Suprapubic skin (tissue), 4 donors: ENCODE measurements at places on chromosomes 6 and 20.

- peak overlapping the region; percentile 29 for H3K27ac ChIP-seq
- DNase-seq = no peak
- H3K4me3 ChIP-seq = no peak overlapping the region
- no peaks in the 10 kb centered on the region for H3K27me3 ChIP-seq
- no peaks in the 10 kb centered on the region for H3K36me3 ChIP-seq
These were observed 49.5 kb upstream of the B4GALT5 start for GRCh38 chr20:49762940-49763766.

GRCh38 chr6:4313044-4313686 is 177.8 kb upstream of the ECI2 start:
- DNase-seq = peak; percentile 77
- H3K36me3 ChIP-seq = no peaks in the 10 kb centered on the region
- H3K27ac ChIP-seq = no peak overlapping the region
- H3K4me1 ChIP-seq = peaks cover 19% of the 10 kb centered on the region
- H3K4me3 ChIP-seq = no peak overlapping the region

DNA sequence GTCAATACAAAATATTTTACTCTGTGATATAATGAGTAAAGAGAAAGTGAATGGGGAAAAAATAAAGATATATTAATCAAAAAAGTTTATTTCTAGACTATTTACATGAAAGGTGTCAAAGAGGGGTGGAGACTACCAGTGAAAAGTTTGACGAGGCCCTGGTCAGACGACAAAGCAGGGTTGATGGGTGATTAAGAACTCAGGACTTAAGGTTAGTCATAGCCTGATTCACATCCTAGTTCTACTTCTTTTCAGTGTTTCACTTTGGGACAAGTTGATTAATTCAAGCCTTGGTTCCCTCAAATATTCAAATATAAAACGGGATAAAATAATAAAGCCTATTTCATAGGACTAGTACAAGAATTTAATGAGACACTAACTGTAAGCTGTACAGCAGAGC is 178.2 kb upstream of the HS3ST5 start:
- no peaks in the 10 kb centered on the region for H3K4me1 ChIP-seq
- H3K36me3 ChIP-seq = no peaks in the 10 kb centered on the region
- no peaks in the 10 kb centered on the region for H3K27me3 ChIP-seq
- H3K4me3 ChIP-seq = no peak overlapping the region
- DNase-seq = no peak

- no peaks in the 10 kb centered on the region for H3K27me3 ChIP-seq
- H3K36me3 ChIP-seq = no peaks in the 10 kb centered on the region
- no peak overlapping the region for H3K4me3 ChIP-seq
- H3K4me1 ChIP-seq = peaks cover 4% of the 10 kb centered on the region
- H3K27ac ChIP-seq = no peak overlapping the region
- no peak for DNase-seq
These were observed 362.3 kb downstream of the MAFB start for GRCh38 chr20:40326784-40327183.

GRCh38 chr6:14333556-14334305 is 216.2 kb downstream of the CD83 start:
- no peak overlapping the region for H3K4me3 ChIP-seq
- no peak for DNase-seq
- H3K27me3 ChIP-seq = no peaks in the 10 kb centered on the region
- H3K27ac ChIP-seq = no peak overlapping the region

- H3K27ac ChIP-seq = no peak overlapping the region
- peak overlapping the region; percentile 46 for H3K4me3 ChIP-seq
- DNase-seq = no peak
- H3K4me1 ChIP-seq = peaks cover 14% of the 10 kb centered on the region
- no peaks in the 10 kb centered on the region for H3K36me3 ChIP-seq
These were observed 5.4 kb downstream of the NPBWR2 start for GRCh38 chr20:64101731-64102621.

- no peaks in the 10 kb centered on the region for H3K27me3 ChIP-seq
- DNase-seq = no peak
- H3K4me1 ChIP-seq = no peaks in the 10 kb centered on the region
- H3K27ac ChIP-seq = no peak overlapping the region
- no peak overlapping the region for H3K4me3 ChIP-seq
These were observed 19.7 kb upstream of the NRSN1 start for GRCh38 chr6:24106291-24106690.

GRCh38 chr20:21698494-21699215 is 6.8 kb upstream of the PAX1 start:
- DNase-seq = no peak
- peaks cover 96% of the 10 kb centered on the region for H3K27me3 ChIP-seq
- H3K4me1 ChIP-seq = peaks cover 16% of the 10 kb centered on the region
- H3K27ac ChIP-seq = no peak overlapping the region
- H3K36me3 ChIP-seq = no peaks in the 10 kb centered on the region

DNA sequence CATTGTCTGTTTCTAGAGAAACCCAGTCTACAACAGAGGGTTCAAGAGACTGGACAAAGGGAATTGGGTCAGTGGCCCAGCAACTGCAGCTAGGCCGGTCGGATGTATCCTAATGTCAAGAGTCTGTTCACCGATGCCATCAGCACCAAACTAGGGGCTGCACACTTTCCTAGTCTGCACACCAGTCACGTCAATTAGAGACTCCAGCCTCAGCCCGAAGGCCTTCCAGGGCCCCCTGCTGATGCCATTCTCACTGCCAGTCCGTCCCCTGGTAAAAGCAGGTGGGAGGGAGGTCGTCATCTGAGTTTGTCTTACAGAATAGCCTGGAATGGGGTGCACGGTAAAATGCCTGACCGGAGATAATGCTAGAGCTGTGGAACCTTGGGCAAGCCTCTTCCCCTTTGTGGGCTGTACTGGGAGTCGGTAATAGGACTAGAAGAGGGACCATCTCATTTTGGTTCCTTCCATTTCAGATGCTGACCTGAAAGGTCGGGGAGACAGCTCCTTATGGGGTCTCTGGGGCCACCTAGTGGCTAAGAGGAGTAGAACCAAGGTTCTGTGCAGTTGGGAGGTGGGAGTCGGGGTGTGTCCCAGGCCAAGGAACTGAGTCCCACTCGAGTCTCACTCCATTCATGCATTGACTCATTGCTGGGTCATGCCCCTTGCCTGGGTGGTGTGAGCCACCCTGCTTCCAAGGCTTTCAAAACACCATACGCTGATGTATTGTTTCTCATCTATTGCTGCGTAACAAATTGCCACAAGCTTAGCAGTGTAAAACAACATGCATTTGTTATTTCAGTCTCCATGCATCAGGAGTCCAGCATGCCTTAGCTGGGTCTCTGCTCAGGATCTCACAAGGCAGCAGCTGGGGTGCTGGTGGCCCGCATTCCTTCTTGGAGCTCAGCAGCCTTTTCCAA is 5.1 kb downstream of the SOX12 start:
- DNase-seq = no peak
- H3K27ac ChIP-seq = no peak overlapping the region
- no peaks in the 10 kb centered on the region for H3K27me3 ChIP-seq

- no peak overlapping the region for H3K27ac ChIP-seq
- H3K27me3 ChIP-seq = peaks cover 88% of the 10 kb centered on the region
These were observed 40.3 kb downstream of the NCR2 start for GRCh38 chr6:41375598-41376151.

- no peaks in the 10 kb centered on the region for H3K36me3 ChIP-seq
- no peaks in the 10 kb centered on the region for H3K27me3 ChIP-seq
- H3K4me3 ChIP-seq = no peak overlapping the region
- no peaks in the 10 kb centered on the region for H3K4me1 ChIP-seq
These were observed 46.9 kb upstream of the SPACA1 start for GRCh38 chr6:88000713-88001112.

GRCh38 chr6:14232889-14233288 is 115.3 kb downstream of the CD83 start:
- H3K27me3 ChIP-seq = no peaks in the 10 kb centered on the region
- H3K4me1 ChIP-seq = no peaks in the 10 kb centered on the region
- no peak for DNase-seq
- no peak overlapping the region for H3K4me3 ChIP-seq

- no peak overlapping the region for H3K4me3 ChIP-seq
- no peak overlapping the region for H3K27ac ChIP-seq
- no peaks in the 10 kb centered on the region for H3K27me3 ChIP-seq
- no peaks in the 10 kb centered on the region for H3K4me1 ChIP-seq
- DNase-seq = no peak
- H3K36me3 ChIP-seq = no peaks in the 10 kb centered on the region
These were observed 37.3 kb upstream of the BACH2 start for GRCh38 chr6:90333928-90334327.

DNA sequence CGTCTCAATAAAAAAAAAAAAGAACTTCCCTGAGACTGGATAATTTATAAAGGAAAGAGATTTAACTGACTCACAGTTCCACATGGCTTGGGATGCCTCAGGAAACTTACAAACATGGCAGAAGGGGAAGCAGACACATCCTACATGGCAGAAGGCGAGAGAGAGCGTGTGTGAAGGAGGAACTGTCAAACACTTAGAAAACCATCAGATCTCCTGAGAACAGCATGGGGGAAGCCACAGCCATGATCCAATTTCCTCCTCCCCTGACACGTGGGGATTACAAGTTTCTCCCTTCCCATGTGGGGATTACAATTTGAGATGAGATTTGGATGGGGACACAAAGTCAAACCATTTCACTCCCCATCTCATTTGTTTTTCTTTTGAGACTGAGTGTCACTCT is 46.6 kb upstream of the TFAP2C start:
- H3K27ac ChIP-seq = no peak overlapping the region
- H3K4me1 ChIP-seq = peaks cover 5% of the 10 kb centered on the region
- no peaks in the 10 kb centered on the region for H3K36me3 ChIP-seq
- no peak overlapping the region for H3K4me3 ChIP-seq

DNA sequence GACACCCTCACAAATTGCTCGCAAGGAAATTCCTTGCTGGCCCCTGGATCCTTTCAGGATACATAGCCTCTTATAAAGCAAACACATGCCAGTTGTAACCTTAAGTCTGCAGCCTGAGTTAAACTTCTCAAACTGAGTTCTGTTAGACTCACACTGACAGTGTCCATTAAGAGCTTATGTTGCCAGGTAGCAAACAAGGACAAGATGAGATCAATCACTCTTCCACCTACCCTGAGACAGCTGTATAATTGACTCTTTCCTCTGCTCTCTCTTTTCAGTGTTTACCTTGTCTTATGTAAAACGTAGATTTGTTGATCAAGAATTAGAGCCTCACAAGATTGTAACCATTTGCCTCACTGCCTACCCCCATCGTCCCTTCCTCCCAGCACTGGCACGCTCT is 359.8 kb downstream of the EPM2A start:
- no peak overlapping the region for H3K27ac ChIP-seq
- H3K27me3 ChIP-seq = no peaks in the 10 kb centered on the region
- H3K36me3 ChIP-seq = no peaks in the 10 kb centered on the region
- H3K4me3 ChIP-seq = no peak overlapping the region
- no peak for DNase-seq

- H3K36me3 ChIP-seq = no peaks in the 10 kb centered on the region
- H3K4me3 ChIP-seq = no peak overlapping the region
- H3K4me1 ChIP-seq = peaks cover 17% of the 10 kb centered on the region
- DNase-seq = no peak
These were observed 98.0 kb downstream of the DACT2 start for GRCh38 chr6:168221497-168222079.

DNA sequence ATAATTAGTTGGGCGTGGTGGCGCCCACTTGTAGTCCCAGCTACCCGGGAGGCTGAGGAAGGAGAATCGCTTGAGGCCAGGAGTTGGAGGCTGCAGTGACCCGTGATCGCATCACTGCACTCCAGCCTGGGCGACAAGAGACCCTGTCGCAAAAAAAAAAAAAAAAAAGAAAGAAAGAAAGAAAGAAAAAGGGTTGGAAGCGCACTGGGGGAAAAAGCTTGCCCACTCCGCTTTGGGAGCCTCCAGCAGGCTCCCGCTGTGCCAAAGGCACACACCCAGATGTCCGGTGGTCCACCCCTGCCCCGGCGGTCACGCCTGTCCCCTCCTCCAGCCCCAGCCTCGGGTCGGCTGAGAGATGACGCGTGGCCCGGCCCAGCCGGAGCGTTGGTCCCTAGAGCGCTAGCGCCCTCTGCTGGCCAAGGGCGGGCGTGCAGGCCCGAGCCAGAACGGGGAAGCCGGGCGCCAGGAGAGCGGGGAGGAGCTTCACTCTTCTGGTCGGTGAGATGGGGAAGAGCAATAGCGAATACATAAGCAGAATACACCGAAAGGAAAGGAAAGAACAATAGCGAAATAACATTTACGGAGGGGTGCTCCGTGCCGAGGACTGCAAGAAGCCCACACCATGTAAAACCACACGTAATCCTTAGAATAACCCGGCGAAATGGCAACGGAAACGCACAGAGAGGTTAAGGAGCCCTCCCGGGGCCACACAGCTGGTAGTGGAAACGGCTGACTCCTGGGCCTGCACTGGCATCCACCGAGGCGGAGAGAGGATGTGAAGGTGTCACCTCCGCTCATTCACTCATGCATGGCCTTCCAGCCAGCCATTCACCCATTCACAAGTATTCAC is 41.7 kb downstream of the UBE2V1 start:
- DNase-seq = peak; percentile 93
- peak overlapping the region; percentile 32 for H3K4me3 ChIP-seq
- no peak overlapping the region for H3K27ac ChIP-seq
- no peaks in the 10 kb centered on the region for H3K36me3 ChIP-seq
- peaks cover 9% of the 10 kb centered on the region for H3K4me1 ChIP-seq
- H3K27me3 ChIP-seq = no peaks in the 10 kb centered on the region
